ENCODE measurements at places on chromosomes 3 and 15.

DNA sequence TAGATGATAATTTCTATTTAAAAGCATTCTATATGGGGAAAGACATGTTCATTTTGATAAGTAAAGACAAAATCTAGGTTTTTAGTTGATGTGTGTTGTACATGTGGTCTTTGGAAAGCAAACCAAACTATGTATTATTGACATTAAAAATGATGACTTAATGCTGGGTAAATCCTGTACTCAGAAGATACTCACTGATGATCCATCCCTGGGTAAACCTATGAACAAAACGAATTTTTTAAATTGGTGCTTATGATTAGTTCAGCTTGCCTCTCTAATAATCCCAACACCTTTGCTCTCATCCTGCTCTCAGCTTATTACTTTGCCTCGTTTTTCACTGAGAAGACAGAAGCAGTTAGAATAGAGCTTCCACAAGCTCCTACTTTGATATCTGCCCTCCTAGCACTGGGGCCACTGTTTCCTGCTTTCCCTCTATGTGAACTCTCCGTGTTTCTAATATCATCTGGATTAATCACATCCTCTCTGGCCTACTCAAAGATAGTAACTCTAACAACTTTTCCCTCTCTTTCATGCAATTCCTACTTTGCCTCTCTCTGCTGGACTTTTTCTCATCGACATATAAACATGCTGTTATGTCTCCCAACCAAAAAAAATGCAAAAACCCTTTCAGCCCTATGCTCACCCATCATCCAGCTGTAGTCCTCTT is 29.3 kb downstream of the RARRES1 start:
- no peak for DNase-seq

- DNase-seq = no peak
These were observed 299.5 kb downstream of the IL5RA start for GRCh38 chr3:2810723-2811122.

- no peak for DNase-seq
These were observed 80.8 kb downstream of the SLC49A4 start for GRCh38 chr3:122875547-122876127.

DNA sequence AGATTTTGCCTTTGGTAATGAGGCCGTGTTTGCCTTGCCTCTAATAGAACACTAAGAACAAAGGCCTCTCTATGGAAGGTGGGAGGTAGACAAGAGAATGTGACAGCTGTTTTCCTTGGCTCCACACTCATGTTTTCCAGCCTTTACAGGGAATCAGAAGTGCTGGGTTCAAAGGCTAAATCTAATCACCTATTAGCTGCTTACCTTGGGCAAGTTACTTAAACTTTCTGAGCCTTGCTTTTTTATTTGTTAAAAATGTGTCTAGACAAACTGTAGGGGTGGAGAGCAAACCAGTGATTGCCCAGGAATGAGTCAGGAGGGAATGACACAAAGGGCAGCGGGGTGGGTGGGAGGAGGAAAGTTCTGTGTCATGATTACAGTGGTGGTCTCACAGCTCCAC is 179.0 kb downstream of the P3H2 start:
- no peak for DNase-seq

- DNase-seq = no peak
These were observed 46.5 kb downstream of the MSL2 start for GRCh38 chr3:136149667-136150066.

DNA sequence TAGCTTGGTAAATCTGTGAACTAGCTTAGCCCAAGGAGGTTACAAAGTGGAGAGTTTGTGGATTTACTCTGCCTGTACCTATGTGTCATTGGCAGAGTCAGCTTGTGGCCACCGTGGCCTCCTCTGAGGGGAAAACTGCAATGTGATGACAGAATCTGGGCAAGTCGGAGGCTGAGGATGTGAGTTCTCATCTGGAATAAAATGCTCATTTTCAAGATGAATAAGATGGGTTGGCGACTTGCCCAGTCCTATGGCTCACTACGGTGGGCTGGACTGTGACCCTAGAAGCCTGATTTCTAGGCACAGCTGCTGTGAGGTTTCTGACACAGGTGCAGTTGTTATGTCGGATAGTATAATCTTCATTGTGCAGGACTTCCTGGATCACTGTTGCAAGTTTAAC is 83.7 kb downstream of the ETV5 start:
- no peak for DNase-seq

DNA sequence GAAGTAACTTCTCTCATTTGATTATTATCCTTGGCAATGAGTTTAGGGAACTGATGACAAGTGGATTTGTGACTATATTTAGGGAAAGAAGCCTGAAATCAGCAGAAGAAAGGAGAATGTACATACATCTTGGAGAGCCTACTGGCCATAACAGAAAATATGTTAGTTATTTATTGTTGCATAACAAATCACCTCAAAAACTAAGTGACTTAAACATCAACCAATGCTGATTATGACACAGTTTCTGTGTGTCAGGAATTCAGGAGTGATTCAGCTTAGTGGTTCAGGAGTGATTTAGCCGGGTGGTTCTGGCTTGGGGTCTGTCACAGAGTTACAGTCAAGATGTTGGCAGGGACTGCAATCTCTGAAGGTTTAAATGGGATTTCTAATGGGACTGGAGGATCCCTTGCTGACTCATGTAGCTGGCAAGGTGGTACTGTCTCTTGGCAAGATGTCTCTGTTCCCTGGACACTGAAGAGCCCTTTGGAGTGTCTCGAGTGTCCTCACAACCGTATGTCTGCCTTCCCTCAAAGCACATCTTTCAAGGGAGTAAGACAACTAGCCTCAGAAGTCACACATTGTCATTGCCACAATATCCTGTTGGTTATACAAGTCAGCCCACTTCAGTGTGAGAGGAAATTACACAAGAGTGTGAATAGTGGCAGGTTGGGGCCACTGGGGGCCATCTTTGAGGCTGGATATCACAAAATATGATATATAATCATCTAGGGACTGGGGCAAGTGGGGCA is 248.9 kb downstream of the SV2B start:
- DNase-seq = no peak
